Natural killer cell (primary cell): ENCODE measurements at places on chromosomes 3 and 15. TPM values are rescaled to one million over a fixed set of nuclear protein-coding genes. Genes with fewer than 3 reads are reported as not detected.

EMC7 gene
- total RNA-seq, result 55.9 TPM

ZNF662 gene
- 1.2 TPM for total RNA-seq

GRAMD2A gene
- total RNA-seq, result not detected

PDZRN3 gene
- not detected for total RNA-seq

ALDH1A3 gene
- not detected for total RNA-seq

- no peaks in the 10 kb centered on the region for H3K36me3 ChIP-seq
- H3K27me3 ChIP-seq, result no peaks in the 10 kb centered on the region
- H3K4me3 ChIP-seq, result no peak overlapping the region
- H3K27ac ChIP-seq, result no peak overlapping the region
- no peaks in the 10 kb centered on the region for H3K4me1 ChIP-seq
These were observed 1552.3 kb downstream of the OTOL1 start for GRCh38 chr3:163048881-163049280.

DNA sequence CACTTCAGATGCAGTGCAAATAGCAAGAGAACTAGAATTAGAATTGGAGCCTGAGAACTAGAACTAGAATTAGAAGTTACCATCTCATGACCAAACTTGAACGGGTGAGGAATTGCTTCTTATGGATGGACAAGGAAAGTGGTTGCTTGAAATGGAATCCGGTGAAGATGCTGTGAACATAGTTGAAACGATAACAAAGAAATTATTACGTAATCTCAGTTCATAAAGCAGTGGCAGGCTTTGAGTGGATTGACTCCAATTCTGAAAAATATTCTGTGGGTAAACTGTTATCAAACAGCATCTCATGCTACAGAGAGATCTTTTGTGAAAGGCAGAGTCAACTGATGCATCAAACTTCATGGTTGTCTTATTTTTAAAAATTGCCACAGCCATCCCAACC is 48.0 kb upstream of the GSK3B start:
- no peak for DNase-seq
- no peak overlapping the region for H3K27ac ChIP-seq
- H3K4me3 ChIP-seq, result no peak overlapping the region
- no peaks in the 10 kb centered on the region for H3K27me3 ChIP-seq

GRCh38 chr3:14378415-14378814 is 24.0 kb upstream of the SLC6A6 start:
- no peak for DNase-seq
- no peaks in the 10 kb centered on the region for H3K36me3 ChIP-seq
- no peak overlapping the region for H3K4me3 ChIP-seq
- H3K27me3 ChIP-seq, result no peaks in the 10 kb centered on the region
- peaks cover 34% of the 10 kb centered on the region for H3K4me1 ChIP-seq

DNA sequence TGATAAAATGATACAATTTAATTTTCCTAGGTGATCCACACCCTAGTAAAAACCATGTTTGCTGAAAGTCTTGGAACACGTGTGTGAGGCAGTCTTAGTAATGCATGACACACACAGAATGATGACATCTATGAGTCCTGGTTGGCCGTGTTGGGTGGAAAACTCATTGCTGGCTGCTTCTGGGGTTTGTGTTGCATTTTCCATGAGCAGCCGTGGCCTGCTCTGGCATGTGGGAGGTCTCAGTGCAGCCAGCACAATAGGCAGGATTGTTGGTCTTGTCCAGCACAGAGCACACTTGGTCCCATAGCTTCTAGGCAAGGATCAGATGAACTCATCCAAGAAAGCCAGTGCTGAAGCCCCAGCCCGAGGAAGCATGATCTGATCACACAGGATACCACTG is 172.8 kb upstream of the UBE3A start:
- H3K4me3 ChIP-seq, result no peak overlapping the region
- H3K36me3 ChIP-seq, result no peaks in the 10 kb centered on the region
- H3K27ac ChIP-seq, result no peak overlapping the region
- H3K27me3 ChIP-seq, result no peaks in the 10 kb centered on the region
- no peak for DNase-seq
